CD4-positive, alpha-beta T cell treated with Interleukin-4 for 4 hours (primary cell): ENCODE measurements at places on chromosomes 16 and 17.
A peak's percentile ranks its signal among the peaks of the same experiment; 100 is the strongest.

DNA sequence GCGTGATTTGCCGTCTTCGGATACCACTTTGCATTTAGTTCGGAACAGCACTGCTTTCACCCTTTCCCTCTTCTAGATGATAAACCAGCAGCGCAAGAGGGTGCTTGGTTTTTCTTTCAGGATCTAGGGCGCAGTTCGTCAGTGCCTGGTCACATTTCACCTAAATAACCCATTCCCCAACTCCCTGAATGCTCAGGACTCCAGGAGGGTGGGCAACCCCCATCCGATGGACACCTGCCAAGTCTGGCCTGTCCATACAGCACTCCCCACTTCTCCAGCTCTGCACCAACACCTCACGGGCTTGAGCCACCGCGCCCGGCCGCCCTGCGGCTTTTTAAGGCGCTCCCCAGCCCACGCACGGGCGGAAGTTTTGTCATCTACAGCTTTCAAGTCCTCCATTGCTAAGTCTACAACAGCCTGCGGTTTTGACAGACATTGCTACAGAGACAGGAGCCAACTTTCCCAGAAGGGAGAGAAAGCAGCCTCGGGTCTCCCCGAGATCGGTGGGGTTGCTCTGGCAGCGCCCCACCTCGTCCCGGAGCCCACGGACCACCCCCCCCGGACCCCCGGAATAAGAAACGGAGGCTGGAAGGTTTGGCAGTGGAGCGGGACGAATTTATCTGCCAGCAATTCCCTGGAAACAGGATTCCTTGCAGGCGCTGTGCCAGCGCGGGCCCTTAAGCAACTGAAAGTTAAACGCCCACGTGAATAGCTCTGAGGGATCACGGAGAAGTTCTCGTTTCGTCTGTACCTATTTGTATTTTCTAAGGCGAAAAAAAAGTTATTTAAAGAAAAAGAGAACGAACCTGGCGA lies 38.6 kb upstream of the SLFN13 start:
- peak; percentile 78 for DNase-seq

GRCh38 chr16:78770353-78771091 lies 671.1 kb downstream of the WWOX start:
- DNase-seq: peak; percentile 85

- DNase-seq: no peak
Observed at GRCh38 chr17:67995570-67996263, 552 bp downstream of the C17orf58 start.

- DNase-seq: no peak
Observed at GRCh38 chr16:79949417-79949816, 348.9 kb upstream of the MAF start.

DNA sequence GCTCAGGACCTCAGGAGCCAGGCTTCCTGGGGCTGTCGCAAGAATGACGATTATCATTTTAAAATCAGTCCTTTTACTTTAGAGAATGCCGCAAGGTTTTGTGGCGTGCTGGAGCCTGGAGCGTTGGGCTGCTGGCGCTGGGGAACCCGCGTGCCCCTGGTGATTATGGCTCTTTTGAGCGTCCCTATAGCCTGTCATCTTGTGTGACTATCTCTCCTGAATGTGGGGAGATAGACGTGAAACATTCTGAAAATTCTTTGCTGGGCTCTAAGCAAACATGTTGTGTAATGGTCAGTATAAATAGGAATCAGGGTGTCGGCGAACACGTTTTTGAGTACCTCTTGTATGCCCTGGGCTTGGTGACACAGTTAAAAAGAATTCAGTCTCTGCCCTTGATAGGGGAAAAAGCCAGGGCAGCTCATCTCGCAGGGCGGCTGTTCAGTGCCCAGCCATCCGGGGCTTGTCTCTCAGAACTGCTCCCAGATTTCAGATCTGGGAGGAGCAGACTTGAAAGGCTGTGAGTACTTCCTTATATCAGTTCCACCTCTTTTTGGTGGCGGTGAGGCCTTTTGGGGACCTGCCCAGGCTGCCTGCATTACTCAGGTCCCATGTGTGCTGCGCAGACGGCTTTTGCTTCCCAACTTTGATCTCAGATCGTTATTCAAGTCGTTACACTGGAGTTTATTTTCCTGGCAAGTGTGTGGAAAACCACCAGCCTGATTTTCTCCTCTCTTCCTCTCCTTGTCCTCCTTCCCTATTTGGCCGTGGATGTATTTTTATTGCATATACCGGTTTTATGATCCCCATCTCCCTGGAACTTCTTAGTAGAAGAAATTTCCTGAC lies 973 bp downstream of the SLC7A6 start:
- peak; percentile 62 for DNase-seq

DNA sequence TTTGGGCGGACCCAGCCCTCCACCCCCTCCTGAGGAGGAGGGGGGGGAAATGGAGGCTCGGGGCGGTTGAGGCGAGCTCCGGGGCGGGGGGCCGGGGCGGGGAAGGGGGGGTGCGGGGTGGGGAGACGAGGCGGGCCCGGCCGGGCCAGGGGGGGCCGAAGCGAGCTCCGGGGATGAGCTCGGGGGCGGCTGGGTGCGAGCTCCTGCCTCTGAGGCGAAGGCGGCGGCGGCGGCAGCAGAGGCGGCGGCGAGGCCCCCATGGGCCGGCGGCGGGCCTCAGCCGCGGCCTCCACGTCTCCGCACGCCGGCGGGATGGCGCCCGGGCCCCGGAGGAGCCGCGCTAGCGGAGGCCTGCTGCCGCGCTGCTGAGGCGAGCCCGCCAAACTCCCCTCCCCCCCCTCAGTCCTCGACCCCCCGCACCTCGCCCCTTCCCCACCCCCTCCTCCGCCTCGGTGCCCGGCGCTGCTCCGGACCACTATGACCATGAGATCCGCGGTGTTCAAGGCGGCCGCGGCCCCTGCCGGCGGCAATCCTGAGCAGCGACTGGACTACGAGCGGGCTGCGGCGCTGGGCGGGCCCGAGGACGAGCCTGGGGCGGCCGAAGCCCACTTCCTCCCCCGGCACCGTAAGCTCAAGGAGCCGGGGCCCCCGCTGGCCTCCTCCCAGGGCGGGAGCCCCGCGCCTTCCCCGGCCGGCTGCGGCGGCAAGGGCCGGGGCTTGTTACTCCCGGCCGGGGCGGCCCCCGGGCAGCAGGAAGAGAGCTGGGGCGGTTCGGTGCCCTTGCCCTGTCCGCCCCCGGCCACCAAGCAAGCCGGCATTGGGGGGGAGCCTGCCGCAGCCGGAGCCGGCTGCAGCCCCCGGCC lies 596 bp downstream of the MSL1 start:
- no peak for DNase-seq

- no peak for DNase-seq
Observed at GRCh38 chr17:40884708-40885512, at the start of gene KRT20. Gene KRT20, minus strand, starts transcription at chr17:40885242. Its CDS starts 57 bp downstream, at chr17:40885185.

DNA sequence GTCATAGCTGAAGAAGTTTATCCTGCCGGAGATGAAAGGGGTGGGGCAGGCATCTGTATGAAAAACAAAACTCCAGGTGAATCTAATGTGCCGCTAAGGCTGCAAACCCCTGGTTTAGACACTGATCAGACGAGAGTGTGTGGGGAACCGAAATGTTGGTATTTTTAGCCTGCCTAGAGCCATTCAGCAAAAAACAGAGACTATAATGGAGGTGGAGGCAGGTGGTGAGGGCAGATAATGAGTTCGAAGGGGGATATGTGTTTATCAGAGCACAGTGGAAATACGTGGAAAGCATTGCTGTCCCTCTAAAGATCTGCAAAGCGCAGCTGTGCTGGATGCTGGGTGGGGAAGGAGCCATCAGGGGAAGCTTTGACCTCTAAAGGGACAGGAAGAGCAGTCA lies 127.5 kb upstream of the WSCD1 start:
- no peak for DNase-seq

- no peak for DNase-seq
Observed at GRCh38 chr16:7839568-7839967, 506.9 kb downstream of the RBFOX1 start.

DNA sequence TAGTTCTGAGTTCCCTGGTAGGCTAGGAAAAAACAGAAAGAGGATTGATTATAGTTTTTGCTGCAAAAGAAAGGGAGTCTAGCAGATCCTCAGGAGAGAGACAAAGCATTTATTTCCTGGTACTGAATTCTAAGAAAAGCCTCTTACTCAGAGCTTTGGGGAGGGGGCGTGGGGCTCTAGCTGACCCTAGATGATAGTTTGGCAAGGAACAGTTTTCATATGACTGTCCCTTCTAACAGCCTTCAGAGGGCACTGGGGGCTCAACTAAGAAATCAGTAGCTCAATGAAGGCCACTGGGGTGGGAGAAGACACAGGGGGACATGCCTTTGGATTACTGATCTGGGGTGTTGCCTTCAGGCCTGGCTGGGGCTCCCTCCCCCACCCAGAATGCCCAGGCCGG lies 4.0 kb downstream of the CA7 start:
- DNase-seq: no peak

- DNase-seq: no peak
Observed at GRCh38 chr16:2511996-2512734, 1.6 kb upstream of the ATP6V0C start.

DNA sequence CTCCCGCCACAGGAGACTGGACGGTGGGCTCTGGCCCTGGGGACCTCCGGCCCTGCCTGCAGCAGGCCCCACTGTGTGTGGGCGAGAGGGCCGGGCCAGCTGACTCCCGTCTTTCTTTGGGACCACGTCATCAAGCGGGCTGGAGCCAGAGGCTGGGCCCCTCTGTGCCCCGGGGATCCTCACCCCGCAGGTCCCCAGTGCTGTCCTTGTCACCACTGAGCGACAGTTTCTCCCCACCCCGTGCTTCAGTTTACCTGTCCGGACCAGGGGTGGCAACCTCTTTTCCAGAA lies 181.9 kb upstream of the ZNF469 start:
- DNase-seq: no peak

DNA sequence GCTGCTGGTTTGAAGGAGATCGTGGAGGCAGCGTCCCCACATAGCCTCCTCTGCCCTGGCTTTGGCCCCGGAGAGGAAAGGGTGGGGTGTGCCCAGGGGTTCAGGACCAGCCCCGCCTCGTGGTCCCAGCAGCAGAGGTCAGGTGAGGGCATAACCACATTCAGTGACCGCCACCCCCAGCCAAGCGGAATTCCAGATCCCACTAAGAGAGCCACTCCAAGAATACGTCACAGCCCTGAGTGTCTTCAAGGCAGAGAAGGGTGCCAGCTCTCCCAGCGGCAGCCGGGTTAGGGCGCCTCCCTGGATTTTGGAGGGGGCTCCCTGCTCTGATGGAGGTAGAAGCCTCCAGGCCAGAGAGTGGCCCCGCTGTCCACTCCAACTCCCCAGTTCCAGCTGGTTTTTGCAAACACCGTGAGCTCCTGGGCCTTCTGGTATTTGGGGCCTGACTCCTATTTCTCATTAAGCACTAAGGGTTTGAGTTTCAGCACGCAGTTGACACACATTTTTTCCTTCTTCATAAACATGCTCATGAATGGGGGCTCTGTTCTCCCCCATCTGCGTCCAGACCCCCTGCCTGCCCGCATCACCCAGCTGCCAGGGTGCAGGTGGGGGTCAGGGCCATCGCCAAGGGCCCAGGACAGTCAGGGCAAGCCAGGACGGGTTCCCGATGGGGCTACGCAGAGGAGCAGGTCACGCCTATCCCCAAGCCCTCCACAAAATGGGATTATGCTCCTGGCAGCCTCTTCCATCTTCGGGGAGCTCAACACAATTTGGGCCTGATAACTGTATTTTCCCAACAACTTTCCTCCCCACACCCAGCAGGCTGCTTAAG lies 98.4 kb upstream of the PLCG2 start:
- no peak for DNase-seq

DNA sequence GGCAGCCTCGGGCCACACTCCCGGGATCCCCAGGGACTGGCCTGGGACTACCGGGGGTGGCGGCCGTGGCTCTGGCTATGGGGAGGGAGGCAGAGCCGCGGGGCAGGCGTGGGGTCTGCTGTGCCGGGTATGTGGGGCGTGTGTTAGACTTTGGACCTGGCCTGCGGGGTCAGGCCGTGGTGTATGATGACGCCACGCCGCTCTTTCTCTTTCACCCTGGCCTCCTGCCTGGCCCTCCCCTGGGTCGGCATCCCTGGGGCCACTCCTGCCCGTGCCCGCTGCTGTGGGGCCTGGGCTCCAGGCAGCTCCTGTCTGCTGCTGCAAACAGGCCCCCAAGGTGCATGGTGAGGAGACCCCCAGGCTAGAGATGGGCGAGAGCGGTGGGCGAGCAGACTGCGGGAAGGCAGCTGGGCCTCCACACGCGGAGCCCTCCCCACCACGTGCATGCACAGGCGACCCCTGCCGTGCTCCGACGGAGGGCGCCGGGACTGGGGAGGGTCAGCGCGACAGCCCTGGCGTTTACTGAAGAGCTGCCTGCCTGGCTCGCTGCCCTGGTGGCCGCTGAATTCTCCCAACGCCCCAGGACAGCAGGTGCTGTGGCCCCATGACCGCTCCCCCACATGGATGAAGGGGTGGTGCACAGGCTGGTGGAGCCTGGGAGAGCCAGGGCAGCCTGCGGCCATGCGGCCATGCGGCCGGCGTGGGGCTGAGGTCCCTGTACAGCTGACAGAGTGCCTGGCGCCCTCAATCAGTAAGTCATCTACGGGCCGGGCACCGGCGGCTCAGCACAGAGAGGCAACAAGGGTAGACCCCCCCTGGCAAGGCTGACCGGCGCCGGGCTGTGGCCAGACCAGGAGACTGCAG lies 16.0 kb downstream of the CAPN15 start:
- no peak for DNase-seq

DNA sequence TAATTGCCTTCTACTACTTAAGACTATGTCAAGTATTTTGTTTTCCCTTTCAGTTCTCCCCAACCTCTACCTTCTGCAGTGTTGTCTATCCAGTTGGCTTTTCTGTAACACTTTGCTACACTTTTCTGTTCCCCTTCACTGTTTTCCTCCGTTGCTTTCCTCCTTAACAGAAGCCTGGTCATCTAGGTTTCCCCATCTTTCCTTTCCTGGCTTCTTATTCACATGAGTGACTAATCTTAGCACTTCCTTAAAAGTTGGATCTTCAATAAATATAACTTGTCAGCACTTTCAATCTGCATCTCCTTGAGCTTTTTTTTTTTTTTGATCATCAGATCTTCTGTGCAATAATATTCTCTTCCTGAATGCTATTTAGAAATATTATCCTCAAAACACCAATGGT lies 2.8 kb upstream of the SLFN11 start:
- DNase-seq: peak; percentile 11

GRCh38 chr16:27365142-27366089 lies 36.6 kb upstream of the IL21R start:
- no peak for DNase-seq

- DNase-seq: no peak
Observed at GRCh38 chr17:37770631-37771518, 26.0 kb upstream of the HNF1B start.

GRCh38 chr16:70659546-70659945 lies 13.2 kb downstream of the IL34 start:
- no peak for DNase-seq

- DNase-seq: no peak
Observed at GRCh38 chr16:11151885-11152629, 103.9 kb downstream of the SOCS1 start.

- no peak for DNase-seq
Observed at GRCh38 chr16:17828012-17828411, 357.3 kb upstream of the XYLT1 start.

DNA sequence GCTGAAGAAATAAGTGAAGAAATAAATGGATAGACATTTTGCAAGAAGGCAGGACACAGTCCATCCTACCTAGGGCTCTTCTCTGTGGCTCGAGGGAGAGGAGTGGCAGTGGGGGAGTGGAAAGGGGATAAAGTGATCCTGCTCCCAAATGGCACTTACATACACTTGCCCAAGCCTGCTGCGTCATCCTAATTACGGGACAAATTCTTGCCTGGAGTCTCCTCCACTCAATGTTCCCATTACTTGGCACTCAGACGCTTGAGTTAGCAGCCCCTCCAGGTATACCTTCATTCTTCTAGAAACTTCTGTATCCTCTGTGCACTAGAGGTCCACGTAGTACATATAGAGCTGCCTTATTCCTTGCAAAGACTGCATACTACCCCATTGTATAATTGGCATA lies 15.7 kb upstream of the MAP3K14 start:
- no peak for DNase-seq
